ENCODE measurements at places on chromosomes 5 and 9.

DNA sequence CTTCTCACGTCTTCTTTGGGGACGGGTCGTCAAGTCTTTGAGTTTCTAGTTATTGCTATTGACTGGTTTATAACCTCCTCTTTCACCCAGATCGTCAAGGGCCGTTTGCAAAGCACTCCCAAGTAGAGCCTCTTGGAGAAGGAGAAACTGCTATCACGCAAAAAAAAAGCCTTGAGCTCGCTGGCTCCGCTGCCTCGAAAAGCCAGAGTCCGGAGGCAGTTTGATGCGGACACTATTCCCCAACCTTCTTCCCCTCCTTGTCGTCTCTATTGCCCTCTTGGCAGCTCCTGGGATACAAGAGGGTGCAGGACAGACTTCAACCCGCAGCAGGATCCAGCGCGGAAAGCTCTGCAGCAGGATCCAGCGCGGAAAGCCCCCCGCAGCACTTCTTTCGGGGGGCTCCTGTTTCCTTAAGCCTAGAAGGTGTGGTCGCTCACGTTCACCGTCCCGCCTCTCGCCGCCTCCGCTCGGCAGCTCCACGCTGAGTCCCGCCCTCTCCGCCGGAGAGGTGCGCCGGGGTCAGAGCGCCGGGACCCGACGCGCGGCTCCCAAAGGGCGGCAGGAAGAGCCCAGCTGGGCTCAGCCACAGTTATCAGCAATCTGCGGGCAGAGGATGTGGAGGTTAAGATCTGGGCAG lies at the start of gene PCDHAC1:
TSS of gene PCDHAC1 (plus strand) at position 494 of the 637 bp plus-strand sequence. CDS start 594 bp downstream, outside the sequence.
- DNase-seq, result no peak

GRCh38 chr9:87713278-87713987 lies 12.5 kb upstream of the CTSL start:
- DNase-seq, result no peak

DNA sequence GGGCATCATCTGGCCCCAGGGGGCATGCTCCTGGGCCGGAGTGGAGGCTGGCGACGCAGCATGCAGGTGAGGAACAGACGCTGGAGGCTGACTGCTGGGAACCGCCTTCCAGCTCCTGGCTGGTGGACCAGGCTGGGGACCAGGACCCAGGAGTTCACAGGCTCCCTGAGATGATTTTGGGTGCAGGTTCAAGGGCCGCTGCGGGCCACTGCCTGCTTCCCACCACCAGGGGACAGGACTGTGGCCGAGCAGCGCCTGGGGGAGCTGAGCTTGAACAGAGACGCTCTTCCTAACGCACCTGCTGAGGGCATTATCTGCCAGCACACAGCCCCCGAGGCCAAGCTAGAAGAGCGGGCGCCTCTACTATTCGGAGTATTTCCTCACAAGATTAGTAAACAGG lies 132.1 kb upstream of the RAPGEF1 start:
- DNase-seq, result no peak

- no peak for DNase-seq
Observed at GRCh38 chr9:82057805-82058204, 69.2 kb downstream of the SPATA31D1 start.

- no peak for DNase-seq
Observed at GRCh38 chr5:123037104-123037418, 536 bp upstream of the PPIC start.

DNA sequence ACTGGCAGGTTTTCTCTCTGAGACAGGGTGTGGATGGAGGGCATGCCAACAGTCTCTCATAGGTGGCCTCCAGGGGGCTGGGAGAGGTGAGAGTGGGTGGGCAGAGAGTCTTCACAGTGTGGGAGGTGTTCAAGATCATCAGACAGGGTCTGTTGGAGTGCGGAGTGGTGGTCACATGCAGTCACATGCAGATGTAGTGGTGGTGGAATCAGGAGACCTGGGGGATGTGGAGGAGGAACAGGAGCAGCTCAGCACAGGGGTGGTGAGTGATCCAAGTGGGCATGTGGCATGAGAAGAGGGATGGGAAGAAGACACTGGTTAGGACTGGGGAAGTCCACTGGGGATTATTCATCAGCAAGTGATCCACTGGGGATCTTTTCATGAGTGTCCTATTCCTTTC lies 5.8 kb downstream of the GM2A start:
- no peak for DNase-seq
